ENCODE measurements at places on chromosomes 16 and 17. TPM values are rescaled to one million over a fixed set of nuclear protein-coding genes. Genes with fewer than 3 reads are reported as not detected.

The CLEC10A gene
- total RNA-seq, result not detected

GRCh38 chr17:4142107-4142900 lies 526 bp downstream of the ZZEF1 start:
- H3K4me3 ChIP-seq, result peak overlapping the region; percentile 93
- no peaks in the 10 kb centered on the region for H3K27me3 ChIP-seq
- peak overlapping the region; percentile 26 for H3K27ac ChIP-seq
- peaks cover 16% of the 10 kb centered on the region for H3K36me3 ChIP-seq
- peak; percentile 45 for DNase-seq

DNA sequence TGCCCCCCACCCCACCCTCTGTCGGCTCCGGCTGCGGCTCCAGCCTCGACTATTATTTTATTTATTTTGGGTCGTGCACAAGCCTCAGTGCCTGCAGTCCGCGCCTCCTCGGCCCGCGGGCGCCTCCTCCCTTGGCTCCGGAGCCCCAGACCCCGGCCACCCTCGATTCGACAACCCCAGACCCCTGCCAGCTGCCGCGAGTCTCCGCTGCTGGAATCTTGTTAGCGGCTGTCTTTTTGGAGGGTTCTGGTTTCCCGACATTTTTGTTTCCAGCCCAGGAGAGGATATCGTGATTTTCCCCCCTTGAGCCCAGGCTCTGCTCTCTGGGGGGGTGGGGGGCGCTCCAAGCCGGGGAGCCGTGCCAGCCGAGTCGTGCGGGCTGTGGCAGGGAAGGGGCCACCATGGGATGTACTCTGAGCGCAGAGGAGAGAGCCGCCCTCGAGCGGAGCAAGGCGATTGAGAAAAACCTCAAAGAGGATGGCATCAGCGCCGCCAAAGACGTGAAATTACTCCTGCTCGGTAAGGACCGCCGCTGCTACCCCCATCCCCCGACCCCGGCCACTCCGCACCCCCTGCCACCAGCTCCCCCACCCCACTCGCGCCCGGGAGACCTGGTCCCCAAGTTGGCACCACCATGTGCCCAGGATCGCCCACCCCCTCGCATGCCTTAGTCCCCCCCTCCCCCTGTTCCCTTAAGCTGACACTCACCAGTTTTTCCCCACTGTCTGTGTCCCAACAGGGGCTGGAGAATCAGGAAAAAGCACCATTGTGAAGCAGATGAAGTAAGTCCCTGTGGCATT lies 746 bp downstream of the GNAO1 start:
- H3K4me3 ChIP-seq, result peak overlapping the region; percentile 61
- peaks cover 19% of the 10 kb centered on the region for H3K27me3 ChIP-seq
- no peaks in the 10 kb centered on the region for H3K36me3 ChIP-seq

The SEPTIN12 gene
- not detected for total RNA-seq

- no peak overlapping the region for H3K4me3 ChIP-seq
- peaks cover 3% of the 10 kb centered on the region for H3K4me1 ChIP-seq
- no peak overlapping the region for H3K27ac ChIP-seq
These were observed 5.3 kb upstream of the DNAH2 start for GRCh38 chr17:7712111-7712771.

DNA sequence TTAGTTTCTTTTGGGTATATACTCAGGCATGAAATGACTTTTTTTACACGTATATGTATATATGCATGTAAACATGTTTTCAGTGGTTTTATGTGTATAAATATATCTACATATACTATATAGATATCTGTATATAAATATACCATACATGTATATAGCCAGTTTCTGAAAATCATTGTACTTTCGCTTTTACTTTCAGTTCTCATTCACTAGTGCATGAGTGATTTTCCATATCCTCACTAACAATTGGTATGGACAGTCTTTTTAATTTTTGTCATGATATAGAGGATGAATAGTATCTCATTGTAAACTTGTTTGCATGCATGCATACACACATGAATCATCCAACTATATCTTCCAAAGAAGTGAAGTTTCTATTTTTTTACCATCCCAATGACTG lies 877.1 kb upstream of the CDH8 start:
- H3K4me1 ChIP-seq, result no peaks in the 10 kb centered on the region
- H3K27ac ChIP-seq, result no peak overlapping the region
- H3K27me3 ChIP-seq, result no peaks in the 10 kb centered on the region
- no peaks in the 10 kb centered on the region for H3K36me3 ChIP-seq
- no peak for DNase-seq

The PRSS36 gene
- total RNA-seq, result 1.1 TPM

The IRX5 gene
- total RNA-seq, result not detected

The ABCA10 gene
- 1.6 TPM for total RNA-seq

DNA sequence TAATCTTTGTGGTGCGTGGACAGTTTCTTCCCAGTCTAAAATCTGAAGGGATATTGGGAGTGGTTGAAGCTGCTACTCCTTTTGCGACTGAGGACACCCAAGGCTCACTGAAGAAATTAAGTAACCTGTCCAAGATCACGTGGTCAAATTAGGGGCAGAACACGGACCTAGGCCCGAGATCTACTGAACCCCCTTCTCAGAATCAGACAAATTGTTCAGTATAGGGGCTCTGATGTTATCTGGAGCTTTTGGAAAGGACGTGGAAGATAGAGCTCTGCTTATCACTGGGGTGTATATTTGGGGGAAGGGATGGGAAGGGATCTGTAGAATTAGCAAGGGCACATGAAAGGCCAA lies 857 bp downstream of the TANGO6 start:
- DNase-seq, result no peak
- H3K4me1 ChIP-seq, result peaks cover 18% of the 10 kb centered on the region
- H3K36me3 ChIP-seq, result no peaks in the 10 kb centered on the region
- peaks cover 5% of the 10 kb centered on the region for H3K27me3 ChIP-seq

- H3K27me3 ChIP-seq, result no peaks in the 10 kb centered on the region
- no peaks in the 10 kb centered on the region for H3K36me3 ChIP-seq
- no peak overlapping the region for H3K27ac ChIP-seq
- H3K4me3 ChIP-seq, result no peak overlapping the region
These were observed 151.9 kb upstream of the MAF start for GRCh38 chr16:79752396-79752795.
